Activated CD8-positive, alpha-beta memory T cell treated with anti-CD3 and anti-CD28 coated beads for 1 hour (primary cell): ENCODE measurements at places on chromosomes 12 and 14.

- no peak for DNase-seq
Measured at GRCh38 chr14:99698642-99699041, 14.5 kb downstream of the CYP46A1 start.

DNA sequence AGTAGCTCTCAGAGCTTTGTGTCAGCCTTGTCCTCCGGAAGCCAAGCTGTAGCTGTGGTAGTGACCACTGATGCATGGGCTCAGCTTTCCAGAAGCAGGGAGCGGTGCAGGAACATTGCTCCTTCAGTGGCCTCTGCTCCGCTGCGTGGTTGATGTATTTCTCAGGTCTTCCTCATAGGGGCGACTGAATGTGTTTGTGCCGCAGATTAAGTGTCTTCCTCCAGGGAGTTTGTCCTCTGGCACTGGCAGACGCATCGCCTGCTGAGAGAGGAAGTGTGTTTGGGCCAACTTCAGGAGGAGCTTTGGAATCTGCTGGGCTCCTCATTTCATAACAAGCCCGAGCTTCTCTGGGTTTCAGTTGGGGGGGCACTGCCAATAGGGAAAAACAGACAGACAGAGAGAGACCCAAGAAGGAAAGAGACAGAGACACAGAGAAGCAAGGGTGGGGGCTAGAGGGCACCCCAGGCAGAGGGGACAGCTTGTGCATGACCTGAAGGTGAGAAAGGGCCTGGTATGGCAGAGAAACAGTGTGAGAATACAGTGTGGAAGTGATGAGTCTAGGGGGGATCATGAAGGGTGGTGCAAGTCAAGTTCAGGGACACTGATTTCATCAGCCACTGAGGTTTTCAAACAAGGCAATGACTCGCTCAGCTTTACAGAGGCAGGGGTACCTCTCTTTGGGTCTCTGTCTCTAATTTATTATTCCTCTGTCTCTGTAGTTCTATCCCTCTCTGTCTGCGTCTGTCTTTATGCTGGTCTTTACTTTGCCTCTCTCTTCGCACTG, 69.4 kb upstream of the PRIMA1 start:
- DNase-seq, result no peak

DNA sequence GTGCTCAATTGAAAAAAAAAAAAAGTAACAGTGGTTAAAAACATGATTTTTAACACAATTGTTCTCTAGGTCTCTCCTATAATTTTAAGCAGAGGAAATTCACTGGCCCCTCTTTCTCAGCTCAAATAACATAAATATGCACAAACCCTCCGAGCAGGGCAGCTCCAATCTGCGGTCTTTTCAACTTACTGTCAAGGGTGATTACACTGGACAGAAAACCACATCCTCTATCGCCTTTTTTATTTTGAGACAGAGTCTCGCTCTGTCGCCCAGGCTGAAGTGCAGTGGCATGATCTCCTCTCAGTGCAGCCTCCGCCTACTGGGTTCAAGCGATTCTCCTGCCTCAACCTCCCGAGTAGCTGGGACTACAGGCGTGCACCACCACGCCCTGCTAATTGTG, 16.5 kb upstream of the GABARAPL1 start:
- DNase-seq, result no peak

- no peak for DNase-seq
Measured at GRCh38 chr12:114704096-114704495, 20.1 kb upstream of the TBX3 start.

GRCh38 chr12:116456330-116457082, 102.7 kb upstream of the MAP1LC3B2 start:
- DNase-seq, result no peak

GRCh38 chr14:85409481-85410210, 120.3 kb upstream of the FLRT2 start:
- no peak for DNase-seq

- no peak for DNase-seq
Measured at GRCh38 chr14:55221968-55222367, 30.6 kb upstream of the DLGAP5 start.

- DNase-seq, result no peak
Measured at GRCh38 chr12:3119192-3119755, 42.1 kb downstream of the TSPAN9 start.

DNA sequence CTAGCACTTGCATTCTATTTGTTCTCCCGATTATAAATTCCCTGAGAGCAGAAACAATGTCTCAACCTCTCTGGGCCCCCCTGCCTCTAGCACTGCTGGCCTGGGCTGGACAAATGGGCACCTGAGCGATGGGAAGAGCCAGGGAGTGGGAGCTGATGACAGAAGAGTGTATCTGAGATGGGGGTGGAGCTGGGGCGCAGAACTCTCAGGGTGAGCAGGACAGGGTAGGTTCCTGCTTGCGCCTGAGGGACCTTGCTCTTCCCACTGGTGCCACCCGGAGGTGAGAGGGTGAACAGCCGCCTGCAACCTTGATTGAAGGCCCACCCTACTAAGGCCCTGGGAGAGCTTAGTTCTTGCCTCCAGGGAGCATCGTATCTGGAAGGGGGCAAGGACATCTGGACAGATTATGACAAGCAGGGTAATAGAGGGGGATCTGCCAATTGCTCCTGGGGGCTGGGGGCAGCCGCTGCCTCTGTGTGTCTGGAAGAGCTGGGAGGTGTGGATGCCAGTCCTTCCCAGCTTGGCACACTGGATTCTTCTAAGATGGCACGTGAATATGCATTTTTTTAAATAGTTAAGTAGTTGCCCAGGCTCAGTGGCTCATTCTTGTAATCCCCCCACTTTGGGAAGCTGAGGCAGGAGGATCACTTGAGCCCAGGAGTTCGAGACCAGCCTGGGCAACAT, 43.0 kb upstream of the TSPAN9 start:
- no peak for DNase-seq

DNA sequence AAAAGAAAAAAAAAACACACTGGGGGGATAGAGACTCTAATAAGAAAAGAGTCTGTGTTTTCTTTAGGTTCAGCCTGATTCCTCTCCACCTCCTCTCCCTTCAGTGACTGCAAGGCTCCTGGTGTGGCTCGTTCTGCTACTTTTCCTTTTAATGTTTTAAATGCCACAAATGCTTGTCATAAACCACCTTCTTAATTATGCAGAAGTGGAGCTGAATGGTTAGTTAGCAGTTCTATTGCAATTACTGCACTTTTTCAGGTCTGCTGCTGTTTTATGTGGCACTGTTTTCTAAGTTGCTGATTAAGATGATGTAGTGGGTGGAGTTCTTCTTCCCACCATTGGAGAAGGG, 878.1 kb downstream of the DIO2 start:
- no peak for DNase-seq

- no peak for DNase-seq
Measured at GRCh38 chr14:95431199-95432143, 85.0 kb downstream of the SYNE3 start.

GRCh38 chr12:56034586-56035332, 7.0 kb upstream of the RPS26 start:
- no peak for DNase-seq

DNA sequence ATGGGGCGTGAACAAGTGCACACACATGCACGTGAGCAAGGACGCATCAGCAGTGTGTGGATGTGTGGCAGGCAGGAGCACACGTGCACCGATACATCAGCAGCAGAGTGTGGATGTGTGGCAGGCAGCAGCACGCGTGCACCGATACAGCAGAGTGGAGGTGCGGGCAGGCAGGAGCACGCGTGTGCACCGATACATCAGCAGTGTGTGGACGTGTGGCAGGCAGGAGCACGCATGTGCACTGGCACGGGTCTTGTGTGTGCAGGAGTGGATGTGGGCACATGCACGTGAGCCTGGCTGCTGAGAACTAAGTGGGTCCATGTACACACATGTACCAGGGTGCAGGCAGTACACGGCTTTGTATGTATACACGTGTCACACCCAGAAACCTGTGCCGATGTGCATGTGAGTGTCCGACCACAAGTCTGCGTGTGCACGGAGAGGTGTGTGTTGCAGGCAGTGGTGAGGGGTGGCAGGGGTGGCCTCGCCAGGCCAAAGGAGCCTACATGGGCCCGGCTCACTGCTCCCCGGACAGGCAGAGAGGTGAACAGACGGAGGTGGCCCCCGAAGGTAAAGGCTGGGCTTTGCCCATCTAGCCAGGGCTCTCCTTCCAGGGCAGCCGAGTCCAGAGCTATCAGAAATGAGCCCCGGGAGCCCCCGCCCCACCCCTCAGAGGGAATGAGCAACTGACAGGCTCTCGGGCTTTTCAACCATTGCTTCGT, 53.9 kb downstream of the RFLNA start:
- DNase-seq, result no peak
